ENCODE measurements at places on chromosomes 1 and 21.

- DNase-seq = no peak
Observed at GRCh38 chr1:92459871-92460320, 26.8 kb downstream of the GFI1 start.

DNA sequence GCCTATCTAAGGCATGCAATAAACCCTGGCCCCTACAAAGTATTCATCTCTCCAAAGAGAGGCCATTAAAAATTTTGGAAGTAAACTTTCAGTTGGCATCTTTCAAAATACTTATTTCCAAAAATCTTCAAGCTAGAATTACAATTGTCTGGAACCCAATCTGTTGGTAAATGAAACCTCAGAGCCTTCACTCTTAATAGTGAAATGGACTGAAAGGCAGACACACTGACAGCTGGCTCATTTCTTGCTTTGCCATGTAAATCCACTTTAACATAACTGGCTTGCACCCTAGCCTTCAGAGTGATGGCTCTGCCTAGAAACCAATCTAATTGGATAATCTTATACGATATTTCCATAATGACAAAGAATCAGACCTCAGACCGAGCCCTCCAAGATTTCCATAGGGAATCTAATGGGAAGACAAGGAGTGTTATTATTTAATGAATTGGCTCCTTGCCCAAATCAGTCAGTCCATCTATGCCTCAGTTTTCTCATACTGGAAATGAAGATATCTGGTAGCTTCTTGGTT is 9.2 kb upstream of the PALMD start:
- DNase-seq = no peak

- no peak for DNase-seq
Observed at GRCh38 chr21:25657140-25657539, 18.1 kb downstream of the JAM2 start.

DNA sequence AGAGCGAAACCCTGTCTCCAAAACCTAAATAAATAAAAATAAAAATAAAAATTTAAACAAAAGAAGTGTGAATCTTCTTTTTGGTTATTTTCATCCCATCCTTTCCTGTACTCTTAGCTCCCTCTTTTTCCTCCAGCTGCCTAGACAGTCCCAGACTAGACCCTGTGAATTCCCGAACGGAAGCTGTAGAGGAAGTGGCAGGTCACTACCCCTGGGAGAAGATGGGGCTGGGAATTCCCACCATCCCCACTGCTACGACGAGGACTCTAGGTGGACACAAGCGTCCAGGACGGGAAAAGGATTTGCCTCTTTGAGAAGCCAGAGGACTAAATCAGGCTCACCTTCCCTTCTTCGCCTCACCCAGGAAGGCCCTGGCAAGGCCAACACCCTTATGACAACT is 12.6 kb downstream of the RHBDL2 start:
- DNase-seq = no peak

- no peak for DNase-seq
Observed at GRCh38 chr1:162885265-162885664, 24.3 kb upstream of the CCDC190 start.

DNA sequence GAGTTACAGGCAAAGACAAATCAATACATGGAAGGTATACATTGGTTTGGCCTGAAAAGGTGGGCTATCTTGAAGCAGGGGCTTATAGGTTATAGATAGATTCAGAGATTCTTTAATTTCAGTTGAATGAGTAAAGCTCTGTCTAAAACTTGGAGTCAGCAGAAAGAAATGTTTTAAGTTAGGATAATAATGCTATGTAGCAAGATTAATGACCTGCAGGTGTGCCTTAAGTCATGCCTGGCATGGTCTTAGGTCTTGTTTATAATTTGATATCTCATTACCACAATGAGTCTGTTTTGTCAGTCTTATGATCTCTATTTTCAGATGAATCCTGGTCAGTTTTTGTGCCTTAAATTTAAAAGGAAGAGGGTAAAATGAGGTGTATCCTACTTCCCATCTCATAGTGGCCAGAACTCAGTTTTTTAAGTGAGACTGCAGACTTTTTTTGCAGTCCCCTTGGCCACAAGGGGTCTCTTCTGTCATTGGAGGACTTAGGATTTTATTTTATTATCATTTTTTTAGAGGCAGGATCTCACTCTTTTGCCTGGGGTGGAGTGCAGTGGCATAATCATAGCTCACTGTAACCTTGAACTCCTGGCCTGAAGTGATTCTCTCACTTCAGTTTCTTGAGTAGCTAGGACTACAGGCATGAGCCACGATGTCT is 21.3 kb upstream of the PGBD2 start:
- no peak for DNase-seq

- no peak for DNase-seq
Observed at GRCh38 chr1:221878134-221878533, 136.2 kb upstream of the DUSP10 start.

- no peak for DNase-seq
Observed at GRCh38 chr1:1004420-1004779, 4.5 kb upstream of the HES4 start.

- no peak for DNase-seq
Observed at GRCh38 chr1:154796303-154796892, 73.7 kb downstream of the KCNN3 start.

DNA sequence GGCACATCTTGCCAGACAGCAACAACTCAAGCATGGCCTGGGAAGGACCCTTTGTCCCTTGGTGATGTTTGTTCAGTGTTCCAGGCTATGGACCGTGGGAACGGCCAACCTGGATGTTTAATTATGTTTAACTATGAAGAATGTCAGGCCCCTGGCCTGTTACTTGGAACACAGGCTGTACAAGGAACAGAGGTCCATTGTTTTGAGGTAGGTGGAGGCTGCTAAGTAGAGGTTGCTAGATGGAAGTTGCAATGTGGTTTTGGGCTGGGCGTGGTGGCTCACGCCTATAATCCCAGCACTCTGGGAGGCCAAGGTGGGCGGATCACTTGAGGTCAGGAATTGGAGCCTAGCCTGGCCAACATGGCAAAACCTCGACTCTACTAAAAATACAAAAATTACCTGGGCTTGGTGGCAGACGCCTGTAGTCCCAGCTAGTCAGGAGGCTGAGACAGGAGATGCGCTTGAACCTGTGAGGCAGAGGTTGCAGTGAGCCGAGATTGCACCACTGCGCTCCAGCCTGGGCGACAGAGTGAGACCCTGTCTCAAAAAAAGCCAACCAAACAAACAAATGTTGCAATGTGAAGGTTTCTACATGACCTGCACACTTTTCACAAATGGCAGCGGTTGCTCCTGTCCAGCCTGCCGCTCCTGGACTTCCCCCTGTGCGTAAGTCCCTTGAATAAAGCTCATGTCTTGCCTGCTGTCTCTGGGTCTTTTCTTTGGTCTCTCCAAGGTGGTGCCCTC is 2.5 kb upstream of the LEFTY1 start:
- no peak for DNase-seq

GRCh38 chr1:109623601-109624161 is 4.0 kb downstream of the AMPD2 start:
- DNase-seq = no peak

DNA sequence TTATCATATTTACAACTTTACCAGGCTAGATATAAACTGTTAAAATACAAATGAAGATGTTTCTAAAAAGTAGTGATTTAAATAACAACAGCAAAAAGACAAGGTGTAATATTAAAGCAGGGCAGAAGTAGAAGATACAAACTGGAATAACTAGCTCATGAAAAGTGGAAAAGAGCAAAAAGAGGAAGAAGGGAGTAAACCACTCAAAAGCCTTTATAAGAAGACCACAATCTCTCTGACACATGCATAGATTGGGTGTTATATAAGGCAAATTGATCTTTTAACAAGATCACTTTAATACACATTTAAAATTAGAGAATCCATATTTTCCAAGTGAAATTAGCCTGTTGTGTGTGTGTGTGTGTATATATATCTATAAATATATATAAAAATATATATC is 5.0 kb downstream of the DENND1B start:
- no peak for DNase-seq

- no peak for DNase-seq
Observed at GRCh38 chr1:56758135-56758534, 61.1 kb downstream of the FYB2 start.

GRCh38 chr1:176884286-176884685 is 280.2 kb downstream of the ASTN1 start:
- DNase-seq = no peak

DNA sequence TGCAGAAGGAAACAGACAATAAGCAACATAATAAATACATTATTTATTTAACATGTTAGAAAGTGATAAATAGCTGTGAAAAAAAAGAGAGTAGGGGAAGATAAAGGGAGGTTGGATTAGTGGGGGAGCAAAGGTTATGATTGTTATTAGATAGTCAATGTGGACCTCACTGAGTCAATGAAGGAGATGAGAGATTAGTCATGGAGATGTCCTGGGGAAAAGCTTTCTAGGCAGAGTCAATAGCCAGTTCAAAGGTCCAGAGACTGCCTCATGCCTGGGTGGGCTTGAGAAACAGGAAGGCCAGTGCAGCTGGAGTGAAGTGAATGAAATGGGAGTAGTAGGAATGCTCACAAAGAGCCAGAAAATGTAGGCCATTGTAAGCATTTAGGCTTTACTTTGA is 187.1 kb upstream of the CACYBP start:
- no peak for DNase-seq

- DNase-seq = no peak
Observed at GRCh38 chr1:205965036-205965884, 22.0 kb upstream of the SLC26A9 start.

DNA sequence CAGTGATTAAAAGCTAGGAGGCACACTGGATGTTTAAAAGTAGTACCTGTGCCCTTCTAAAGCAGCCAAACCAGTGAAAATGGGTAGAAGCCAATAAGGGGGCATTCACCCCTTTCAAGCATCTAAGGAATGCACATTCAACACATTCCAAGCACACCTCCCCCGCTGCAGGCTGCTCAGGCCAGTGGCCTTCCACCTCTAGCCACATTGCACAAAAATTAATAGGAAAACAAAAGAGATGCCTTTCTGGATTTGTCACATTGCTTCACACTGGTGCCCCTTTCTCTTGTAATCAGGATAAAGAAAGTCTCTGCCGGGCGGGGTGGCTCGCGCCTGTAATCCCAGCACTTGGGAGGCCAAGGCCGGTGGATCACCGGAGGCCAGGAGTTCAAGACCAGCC is 834.0 kb downstream of the USP25 start:
- DNase-seq = no peak

DNA sequence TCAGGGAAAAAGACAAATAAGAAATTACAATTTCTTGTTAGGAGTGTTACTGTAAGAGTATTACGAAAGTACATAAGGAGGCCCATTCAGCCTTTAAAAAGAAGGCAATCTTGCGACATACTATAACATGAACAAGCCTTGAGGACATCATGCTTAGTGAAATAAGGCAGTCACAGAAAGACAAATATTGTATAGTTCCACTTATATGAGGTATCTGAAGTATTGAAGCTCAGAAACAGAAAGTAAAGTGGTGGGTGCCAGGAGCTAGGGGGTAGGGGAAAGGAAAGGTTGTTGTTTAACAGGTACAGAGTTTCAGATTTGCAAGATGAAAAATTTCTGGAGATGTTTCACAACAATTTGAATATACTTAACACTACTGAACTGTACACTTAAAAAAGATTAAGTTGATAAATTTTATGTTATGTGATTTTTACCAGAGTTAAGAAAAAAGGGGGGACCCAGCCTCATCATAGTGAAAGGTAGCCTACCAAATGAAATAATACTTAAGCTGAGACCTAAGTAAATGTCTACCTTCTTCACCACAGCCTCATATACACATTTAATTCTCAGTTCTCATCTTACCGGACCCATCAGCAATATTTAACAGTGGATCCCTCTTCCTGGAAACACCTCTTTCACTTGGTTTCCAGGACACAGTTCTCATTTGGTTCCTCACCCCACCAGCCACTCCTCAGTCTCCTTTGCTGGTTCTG is 19.5 kb downstream of the USP24 start:
- DNase-seq = no peak

GRCh38 chr1:15681349-15682292 is 2.5 kb upstream of the PLEKHM2 start:
- no peak for DNase-seq

GRCh38 chr1:209266590-209267205 is 316.8 kb upstream of the CAMK1G start:
- no peak for DNase-seq

DNA sequence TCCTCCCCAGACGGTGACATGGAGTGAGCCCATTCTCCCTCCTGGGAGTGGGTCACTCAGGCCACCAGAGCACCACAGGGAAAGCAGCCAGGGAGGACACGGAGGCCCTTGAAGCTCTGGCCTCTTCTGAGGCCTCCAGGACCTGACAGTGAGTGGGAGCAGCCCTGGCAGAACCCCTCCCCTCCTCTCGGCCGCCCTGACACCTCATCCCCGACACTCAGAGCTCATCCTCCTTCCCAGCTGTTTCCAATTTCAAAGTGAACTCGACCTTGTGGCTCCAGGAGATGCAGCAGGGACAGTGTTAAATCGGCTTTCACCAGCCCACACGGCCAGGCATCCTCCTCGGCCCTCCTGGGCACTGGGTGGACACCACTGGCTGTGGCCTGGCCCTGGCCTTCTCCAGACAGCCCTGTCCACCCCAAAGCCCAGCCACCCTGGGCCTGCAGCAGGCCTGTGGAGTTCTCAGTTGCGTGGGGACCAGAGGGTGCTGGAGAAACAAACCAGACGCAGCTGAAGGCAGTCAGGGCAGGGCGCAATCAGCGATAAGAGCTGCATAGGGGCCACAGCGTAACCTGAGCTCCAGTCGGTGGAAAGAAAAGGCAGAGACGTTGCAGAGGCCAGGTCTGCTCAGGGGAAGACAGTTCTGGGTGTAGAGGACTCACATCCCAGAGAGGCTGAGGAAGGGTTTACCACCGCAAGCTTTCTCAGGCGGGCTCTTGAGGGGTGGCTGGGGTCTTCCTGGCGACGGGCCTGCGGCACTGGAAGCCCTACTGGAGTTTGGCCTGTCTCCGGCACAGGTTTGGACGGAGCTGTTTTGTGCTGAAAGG is 27.1 kb downstream of the FTCD start:
- DNase-seq = no peak

- DNase-seq = no peak
Observed at GRCh38 chr1:12654004-12654567, 10.2 kb downstream of the AADACL4 start.

GRCh38 chr1:182279724-182280503 is 111.7 kb downstream of the GLUL start:
- DNase-seq = no peak

GRCh38 chr1:169487133-169487532 is 1.4 kb upstream of the SLC19A2 start:
- no peak for DNase-seq

GRCh38 chr1:162939035-162939434 is 78.1 kb upstream of the CCDC190 start:
- DNase-seq = no peak

GRCh38 chr1:183417772-183418491 is at the start of gene NMNAT2:
Gene NMNAT2, minus strand, starts transcription at chr1:183418380. Its CDS starts 113 bp downstream, at chr1:183418267.
- no peak for DNase-seq

DNA sequence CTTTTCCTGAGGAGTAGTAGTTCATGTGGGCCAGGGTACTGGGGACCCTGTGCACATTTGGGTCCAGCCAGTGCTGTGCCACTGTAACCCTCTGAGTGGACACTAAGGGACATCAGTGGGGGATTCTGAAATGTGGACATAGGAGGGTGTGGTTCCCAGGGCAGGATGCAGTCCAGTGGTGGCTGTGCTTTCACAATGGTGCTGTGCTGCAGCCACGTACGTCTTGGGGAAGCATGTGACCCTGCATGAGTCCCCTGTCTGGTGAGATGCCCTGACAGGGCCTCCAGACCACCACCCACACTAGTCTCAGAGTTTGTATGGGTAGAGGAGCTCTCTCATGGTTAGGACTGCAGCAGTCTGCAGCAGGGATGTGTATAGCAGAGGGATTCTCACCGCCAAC is 37.8 kb upstream of the WNT2B start:
- DNase-seq = no peak

Measured in activated CD4-positive, alpha-beta T cell treated with anti-CD3 and anti-CD28 coated beads for 4 hours (primary cell).